ENCODE measurements at places on chromosomes 5 and 9.

DNA sequence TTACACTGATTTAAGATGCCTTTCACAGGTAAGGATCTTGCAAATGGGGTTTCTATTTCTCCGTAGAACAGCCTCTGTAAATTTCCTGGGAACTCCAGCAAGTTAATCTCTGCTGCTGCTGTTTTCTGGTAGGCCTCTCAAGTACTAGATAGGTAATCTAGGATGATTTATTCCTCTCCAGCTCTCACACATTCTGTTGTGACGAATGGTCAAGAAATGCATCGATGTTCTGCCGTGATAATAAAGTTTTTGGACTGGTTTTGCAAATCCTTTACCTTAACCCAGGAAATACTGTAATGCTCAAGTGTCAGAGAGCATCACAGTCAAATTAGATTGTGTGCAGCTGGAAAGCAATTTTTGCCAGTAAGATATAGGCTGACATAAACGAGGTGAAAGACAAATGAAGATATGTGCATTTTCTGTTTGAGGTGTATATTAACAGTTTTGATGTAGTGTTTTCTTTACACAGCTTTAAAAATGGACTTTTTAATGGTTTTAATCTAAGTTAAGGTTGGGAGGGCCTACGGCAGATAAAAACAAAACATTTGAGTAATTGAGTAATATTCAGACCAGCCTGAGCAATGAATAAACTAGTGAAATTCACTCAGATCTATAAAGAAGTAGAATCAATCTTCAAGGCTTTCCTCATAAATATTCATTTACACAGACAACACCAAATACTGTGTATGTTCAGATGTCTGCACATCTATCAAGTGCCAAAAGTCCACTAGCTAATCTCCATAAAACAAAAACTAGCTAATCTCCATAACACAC lies 300.6 kb upstream of the EDIL3 start:
- no peak for DNase-seq

GRCh38 chr5:92637960-92638359 lies 943.1 kb downstream of the NR2F1-AS1 start:
- DNase-seq: no peak

GRCh38 chr5:54988218-54988617 lies 2.8 kb upstream of the ESM1 start:
- DNase-seq: no peak

- peak; percentile 91 for DNase-seq
Measured at GRCh38 chr5:68433923-68434879, 218.6 kb downstream of the PIK3R1 start.

- DNase-seq: peak; percentile 68
Measured at GRCh38 chr5:157266286-157267007, 524 bp downstream of the CYFIP2 start.

DNA sequence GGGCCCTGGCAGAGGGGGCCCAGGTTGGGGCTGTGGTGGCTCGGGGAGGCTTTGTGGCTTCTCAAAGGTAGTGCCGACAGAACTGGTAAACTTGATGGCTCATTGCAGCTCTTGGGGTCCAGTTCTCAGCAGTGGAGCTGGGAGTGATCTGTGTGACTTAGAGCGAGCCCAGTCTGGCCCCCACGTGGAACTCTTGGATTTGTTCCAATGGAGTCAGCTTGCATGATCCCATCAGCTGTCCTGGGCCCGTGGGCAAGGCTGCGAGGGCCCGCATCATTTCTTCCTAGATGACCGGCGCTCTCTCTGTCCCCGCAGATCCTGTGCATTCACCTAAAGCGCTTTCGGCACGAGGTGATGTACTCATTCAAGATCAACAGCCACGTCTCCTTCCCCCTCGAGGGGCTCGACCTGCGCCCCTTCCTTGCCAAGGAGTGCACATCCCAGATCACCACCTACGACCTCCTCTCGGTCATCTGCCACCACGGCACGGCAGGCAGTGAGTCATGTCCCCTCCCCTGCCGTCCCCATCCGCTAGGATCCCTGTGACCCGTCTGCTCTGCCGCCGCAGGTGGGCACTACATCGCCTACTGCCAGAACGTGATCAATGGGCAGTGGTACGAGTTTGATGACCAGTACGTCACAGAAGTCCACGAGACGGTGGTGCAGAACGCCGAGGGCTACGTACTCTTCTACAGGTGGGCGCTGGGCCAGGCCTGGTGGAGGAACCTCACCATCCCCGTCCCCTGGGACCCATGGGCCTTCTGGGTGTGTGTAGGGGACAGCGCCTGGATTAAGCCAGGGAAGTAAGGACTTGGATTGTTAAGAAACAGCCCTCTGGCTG lies 39.2 kb downstream of the USP20 start:
- DNase-seq: no peak

GRCh38 chr9:2355697-2355983 lies 265.9 kb upstream of the VLDLR start:
- no peak for DNase-seq

DNA sequence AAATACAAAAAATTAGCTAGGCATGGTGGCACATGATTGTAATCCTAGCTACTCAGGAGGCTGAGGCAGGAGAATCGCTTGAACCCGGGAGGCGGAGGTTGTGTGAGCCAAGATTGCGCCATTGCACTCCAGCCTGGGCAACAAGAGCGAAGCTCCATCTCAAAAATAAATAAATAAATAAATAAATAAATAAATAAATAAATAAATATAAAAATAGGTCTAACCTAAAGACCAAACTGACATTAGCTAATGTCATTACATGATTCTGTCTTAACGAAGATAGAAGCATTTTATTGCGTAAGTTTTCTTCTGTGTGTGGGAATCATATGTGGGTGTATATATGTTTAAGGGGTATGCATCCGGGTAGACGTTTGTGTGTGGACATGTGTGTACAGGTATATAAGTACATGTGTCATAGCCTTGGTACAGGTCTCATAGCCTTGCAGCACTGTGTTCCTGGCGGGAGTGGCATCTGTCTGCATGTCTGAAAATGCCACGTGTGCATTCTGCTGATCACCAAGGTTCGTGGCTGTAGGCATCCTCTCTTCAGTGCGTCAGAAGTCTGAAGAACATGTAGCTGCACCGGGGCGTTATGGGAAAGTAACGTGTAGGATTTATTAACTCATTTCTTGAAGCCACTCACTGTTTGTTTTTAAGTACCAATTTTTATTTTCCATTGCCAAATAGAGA lies 298.1 kb downstream of the NR3C1 start:
- no peak for DNase-seq

- DNase-seq: peak; percentile 86
Measured at GRCh38 chr5:181261320-181262049, 542 bp upstream of the TRIM52 start.

DNA sequence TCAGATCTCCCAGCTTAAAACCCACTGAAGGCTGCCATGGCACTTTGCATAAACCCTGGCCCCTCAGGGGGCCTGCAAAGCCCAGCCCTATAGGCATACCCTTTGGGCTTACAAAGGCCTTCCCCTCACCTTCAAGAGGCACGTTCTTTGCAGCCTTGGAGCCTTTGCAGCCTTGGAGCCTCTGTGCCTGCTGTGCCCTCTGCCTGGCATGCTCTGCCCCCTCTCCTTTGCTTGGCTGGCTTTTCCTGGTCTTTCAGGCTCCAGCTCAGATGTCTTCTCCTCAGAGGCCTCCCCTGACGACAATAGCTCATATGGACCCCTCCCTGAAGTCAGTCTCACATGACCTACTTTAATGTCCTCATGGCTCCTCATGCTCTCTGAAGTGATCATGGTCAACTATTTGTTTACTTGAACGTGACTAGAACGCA lies 60.3 kb downstream of the CXXC5 start:
- DNase-seq: no peak

- DNase-seq: no peak
Measured at GRCh38 chr5:143843461-143843860, 31.5 kb downstream of the HMHB1 start.

- DNase-seq: no peak
Measured at GRCh38 chr9:121902461-121903135, 190.5 kb downstream of the TTLL11 start.

DNA sequence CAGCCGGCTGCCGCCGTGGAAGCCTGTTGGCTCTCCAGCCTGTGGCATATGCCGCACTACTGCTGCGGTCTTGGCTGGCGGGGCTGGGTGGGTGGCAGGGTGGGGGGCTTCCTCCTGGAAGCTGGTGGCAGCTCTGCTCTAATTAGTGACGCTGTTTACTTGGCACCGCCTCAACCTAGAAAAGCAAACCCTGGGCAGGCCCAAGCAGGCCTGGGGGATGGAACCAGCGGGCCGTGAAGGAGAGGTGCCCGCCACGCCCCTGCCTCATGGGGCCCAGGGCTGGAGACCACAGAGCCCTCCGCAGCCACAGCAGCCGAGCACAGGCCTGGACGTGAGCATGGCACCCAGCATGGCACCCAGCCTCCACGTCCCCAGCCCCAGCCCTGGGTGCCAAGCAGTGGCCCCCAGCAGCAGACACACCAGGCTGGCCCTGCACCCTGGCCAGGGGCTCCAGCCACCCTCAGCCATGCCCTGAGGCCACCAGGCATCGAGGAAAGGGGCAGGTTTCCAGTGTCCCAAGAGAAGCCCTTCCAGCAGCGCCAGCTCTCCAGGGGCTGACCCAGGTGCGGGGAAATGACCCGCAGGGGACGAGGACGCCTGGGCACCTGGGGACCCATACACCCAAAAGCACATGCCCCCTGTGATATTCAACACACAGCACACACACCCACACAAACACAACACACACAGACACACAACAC lies 5.4 kb upstream of the CCDC187 start:
- DNase-seq: peak; percentile 48

- DNase-seq: peak; percentile 96
Measured at GRCh38 chr9:123929870-123930831, at the start of gene DENND1A. Gene DENND1A (minus strand): TSS chr9:123930126. CDS start chr9:123929905, 221 bp downstream.

- DNase-seq: peak; percentile 56
Measured at GRCh38 chr9:114371973-114372917, 15.5 kb downstream of the AKNA start.

- no peak for DNase-seq
Measured at GRCh38 chr5:158840193-158840592, 259.5 kb downstream of the EBF1 start.

- no peak for DNase-seq
Measured at GRCh38 chr5:150653762-150654556, 7.1 kb upstream of the MYOZ3 start.

- DNase-seq: no peak
Measured at GRCh38 chr5:58138791-58139190, 321.1 kb downstream of the PLK2 start.

- no peak for DNase-seq
Measured at GRCh38 chr9:136334541-136334940, 7.2 kb downstream of the GPSM1 start.

DNA sequence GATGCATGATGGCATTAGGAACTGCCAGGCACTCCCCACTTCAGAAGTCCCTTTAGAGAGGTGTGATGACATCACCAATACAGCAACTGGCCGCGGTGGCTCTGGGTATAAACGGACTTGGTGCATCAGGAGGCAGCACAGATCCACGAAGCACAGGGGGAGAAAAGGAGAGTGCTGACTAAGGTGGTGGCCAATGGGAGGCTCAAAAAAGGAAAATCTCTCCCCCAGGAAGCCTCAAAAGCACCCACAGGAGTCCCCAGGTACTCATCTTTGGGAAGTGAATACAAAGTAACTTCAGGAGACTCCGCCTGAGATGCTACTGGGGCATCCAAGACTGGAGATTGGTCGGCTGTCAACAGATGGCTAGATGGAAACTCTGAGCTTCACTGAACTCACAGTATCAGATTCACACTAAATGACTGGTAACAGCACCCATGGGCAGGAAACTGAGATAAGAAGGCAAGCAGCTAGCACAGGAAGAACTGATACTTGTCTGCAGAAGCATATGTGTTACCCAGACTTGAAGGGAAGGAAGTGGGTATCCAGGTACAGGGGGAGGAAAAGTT lies 7.6 kb downstream of the TTC39B start:
- peak; percentile 62 for DNase-seq

DNA sequence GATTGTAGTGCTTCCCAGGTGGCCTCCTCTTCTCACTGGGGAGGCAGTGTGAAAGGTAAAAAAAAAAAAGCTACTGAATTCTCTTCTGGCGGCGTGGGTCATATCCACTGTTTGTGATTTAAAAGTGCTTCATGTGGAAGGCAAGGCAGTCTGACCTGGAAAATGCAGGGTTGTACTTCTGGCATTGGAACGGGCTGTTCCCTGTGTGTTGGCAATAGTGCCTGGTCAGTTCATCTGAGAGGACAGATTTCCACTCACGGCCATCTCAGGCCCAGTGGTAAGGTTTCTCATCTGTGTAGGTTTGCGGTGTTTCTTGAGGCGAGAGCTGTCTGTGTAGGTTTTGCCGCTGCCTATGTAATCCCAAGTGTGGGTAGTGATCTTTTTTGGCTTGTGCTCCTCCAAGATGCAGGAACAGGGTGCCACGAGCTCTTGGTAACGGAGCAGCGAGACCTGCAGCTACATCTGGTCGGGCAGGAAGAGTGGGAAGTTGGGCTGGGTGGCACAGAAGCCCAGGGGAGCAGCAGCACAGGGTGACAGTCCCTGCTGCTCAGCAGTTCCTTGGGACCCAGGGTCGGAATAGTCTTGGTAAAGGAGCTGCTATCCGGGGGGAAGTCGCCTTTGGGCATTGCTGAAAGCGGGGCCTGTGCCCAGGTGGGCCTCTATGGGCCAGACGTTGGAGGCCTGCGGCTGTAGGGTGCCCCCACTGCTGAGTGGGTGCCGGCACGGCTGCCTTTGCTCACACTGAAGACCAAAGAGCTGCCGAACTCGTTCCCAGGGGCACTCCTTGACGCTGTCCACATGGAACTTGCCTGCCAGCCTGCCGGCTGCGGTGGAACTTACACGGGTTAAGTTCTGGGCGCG lies 11.2 kb downstream of the RCL1 start:
- no peak for DNase-seq

DNA sequence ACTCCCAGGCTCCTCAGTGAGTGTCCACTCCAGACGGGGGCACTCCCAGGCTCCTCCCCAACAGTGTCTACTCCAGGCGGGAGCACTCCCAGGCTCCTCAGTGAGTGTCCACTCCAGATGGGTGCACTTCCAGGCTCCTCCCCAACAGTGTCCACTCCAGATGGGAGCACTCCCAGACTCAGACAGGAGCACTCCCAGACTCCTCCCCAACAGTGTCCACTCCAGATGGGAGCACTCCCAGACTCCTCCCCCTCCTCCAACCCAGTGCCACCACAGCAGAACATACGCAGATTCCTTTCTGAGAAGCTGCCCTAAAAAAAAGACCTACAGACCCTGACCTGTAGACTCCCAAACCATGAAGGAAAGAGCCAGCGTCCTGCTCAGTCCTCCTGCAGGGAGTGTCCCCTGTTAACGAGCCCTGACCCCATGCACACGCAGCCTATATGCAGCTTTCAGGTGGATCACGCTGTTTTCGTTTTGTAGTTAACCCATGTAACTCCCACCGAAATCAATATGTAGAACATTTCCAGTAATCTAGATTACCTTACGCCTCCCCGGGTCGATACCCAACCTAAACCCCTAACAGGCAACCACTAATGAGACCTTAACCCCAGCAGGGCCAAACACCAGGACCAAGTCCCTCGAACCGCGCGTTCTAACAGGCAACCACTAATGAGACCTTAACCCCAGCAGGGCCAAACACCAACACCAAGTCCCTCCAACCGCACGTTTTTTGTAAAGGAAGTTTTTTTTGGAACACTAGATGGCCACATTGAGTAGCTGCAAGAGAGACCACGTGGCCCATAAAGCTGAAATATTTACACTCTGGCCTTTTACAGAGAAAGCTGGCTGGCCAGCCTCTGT lies 15.7 kb downstream of the PNPLA7 start:
- no peak for DNase-seq

GRCh38 chr5:140020601-140021177 lies 22.4 kb downstream of the NRG2 start:
- DNase-seq: no peak

- peak; percentile 89 for DNase-seq
Measured at GRCh38 chr5:151214614-151215545, 9.0 kb downstream of the CCDC69 start.
